Activated CD8-positive, alpha-beta memory T cell treated with anti-CD3 and anti-CD28 coated beads, Interleukin-2, amount 50 U/mL, for 4 hours (primary cell): ENCODE measurements at places on chromosomes 4 and X.

- DNase-seq: no peak
These were observed 60.2 kb downstream of the SEPSECS start for GRCh38 chr4:25100021-25100555.

GRCh38 chr4:180960743-180961401, 1282.3 kb upstream of the TENM3 start:
- DNase-seq: no peak

DNA sequence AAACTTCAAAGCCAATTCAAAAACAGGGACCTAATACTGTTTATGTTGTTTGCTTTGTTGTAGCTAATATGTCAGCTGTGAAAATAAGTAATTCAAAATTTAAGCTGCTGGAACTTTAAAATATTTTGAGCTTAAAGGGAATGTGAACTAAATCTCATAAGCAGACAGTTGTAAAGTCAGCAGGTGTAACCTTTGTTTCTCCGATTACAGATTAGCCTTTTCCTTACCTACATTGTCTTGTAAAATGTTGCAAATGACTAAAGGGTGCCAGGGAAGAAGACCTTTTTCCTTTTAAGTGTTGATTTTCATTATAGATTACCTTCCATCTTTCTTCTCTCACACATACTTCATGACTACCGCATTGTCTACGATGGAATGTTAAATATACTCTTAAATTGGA, 405.1 kb downstream of the KCNIP4 start:
- no peak for DNase-seq

- no peak for DNase-seq
These were observed 145.4 kb downstream of the CPEB2 start for GRCh38 chr4:15147714-15148113.

- no peak for DNase-seq
These were observed 236.3 kb upstream of the NWD2 start for GRCh38 chr4:37008199-37008598.

- no peak for DNase-seq
These were observed 60.5 kb downstream of the TMA16 start for GRCh38 chr4:163554870-163555465.

- no peak for DNase-seq
These were observed 1765.8 kb downstream of the PCDH7 start for GRCh38 chr4:32485956-32486355.

GRCh38 chr4:76011018-76011670, 3.8 kb upstream of the CXCL9 start:
- DNase-seq: no peak

DNA sequence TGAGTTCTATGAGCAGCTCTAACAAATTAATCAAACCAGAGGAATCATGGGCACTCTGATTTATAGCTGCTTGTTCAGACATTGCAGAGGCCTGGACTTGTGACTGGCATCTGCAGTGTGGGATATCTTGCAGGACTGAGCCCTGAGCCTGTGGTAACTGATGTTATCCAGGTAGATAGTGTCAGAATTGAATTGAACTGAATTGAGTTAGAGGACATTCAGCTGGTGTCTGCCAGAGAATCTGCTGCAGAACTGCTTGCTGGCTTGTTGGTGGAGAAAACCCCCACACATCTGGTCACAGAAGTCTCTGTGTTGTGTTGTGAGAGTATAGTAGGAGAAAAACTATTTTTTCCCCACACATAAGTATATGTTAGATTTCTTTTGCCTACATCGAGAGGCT, 42.2 kb downstream of the SMIM20 start:
- no peak for DNase-seq

DNA sequence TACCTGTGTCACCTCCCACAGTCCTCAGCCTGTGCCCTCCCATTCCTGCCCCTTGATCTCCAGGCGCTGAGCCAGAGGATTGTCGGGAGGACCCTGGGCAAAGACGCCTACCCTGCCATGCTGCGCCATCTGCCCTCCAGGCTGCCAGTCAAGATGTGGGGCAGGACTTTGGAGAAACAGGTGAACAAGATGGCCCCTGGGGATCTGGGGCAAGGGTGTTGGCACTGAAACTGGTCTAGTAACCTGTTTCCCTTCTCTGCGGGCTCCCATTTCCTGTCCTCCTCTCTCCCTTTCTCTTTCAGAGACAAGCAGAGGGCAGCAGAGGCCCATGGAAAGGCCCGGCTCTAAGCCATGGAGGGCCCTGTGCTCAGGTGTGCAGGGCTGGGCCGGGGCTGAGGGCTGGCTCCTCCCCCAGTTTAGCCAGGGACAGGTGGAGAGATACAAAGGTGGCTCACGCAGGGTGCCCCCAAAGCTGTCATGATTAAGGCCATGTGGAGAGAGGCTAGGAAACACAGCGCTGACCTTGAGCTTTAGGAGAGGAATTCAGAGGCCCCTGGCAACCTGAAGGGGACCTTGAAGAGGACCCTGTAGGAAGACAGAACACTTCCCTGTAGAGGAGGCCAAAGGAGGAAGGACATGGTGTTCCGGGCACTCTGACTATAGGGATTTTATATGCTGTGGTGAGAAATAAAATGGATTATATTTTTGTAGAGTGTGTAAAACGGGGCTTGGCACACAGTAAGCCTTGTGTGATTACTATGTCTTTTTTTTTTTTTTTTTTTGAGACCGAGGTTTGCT, at the start of gene GLOD5:
GLOD5 (plus strand) TSS at position 74 of the 798 bp plus-strand sequence; CDS start at position 118, 44 bp downstream.
- DNase-seq: no peak

DNA sequence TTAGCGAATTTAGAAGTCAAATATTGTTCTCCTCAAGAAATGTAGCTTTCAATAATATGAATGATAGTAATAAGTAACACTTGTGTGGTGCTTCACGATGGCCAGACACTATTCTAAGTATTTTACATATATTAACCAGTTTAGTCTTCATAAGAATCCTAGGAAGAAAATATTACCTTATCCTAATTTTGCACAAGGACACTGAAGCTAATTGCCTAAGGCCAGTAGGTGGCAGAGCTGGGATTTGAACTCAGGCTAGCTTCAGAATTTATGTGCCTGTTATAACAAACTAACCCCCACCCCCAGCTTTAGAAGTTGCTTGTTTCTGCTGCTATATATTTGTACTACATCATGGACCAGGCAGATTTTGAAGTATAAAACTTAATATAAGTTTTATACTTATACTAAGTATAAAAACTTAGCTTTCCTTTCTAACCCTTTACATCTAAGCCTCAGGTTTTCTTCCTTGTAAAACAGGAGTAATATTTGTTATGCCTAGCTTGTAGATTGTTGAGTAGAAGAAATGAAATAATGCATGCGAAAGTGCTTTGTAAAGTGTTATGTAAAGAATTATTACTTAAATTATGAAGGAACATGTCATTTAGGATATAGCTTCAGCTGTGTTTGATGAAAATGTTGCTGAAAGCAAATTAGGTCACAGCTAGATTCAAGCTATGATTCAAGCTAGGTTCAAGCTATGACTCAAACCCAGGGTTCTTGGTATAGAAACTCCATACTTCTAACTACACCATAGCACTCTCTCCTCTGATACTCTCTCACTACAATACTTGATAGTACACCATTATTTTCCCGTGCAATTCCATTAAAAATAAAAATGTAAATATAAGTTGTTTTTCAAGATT, 4.2 kb upstream of the CDS1 start:
- no peak for DNase-seq

- no peak for DNase-seq
These were observed 19.4 kb downstream of the FAM9C start for GRCh38 chrX:13024986-13025385.

DNA sequence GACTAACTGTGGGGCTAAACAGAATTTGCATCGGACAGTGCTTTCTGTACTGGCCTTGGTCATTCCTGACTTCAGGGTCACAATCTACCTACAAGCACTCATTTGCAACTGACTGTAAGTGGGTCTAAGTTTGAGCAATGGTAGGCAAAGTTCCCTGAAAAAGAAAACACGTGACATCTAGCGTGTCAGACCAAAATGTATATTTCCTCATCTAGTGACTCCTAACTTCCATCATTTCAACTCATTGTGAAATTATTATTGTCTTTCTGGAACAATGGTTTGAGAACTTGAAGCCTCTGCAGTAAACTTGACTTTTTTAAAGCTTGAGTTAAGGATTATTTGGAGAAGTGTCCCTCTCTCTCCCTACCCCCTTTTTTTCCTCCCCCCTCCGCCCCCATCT, 113.6 kb downstream of the MID1 start:
- no peak for DNase-seq

GRCh38 chrX:18961686-18962085, 22.2 kb downstream of the PHKA2 start:
- no peak for DNase-seq

- no peak for DNase-seq
These were observed 158.2 kb downstream of the PLS3 start for GRCh38 chrX:115719171-115719570.

DNA sequence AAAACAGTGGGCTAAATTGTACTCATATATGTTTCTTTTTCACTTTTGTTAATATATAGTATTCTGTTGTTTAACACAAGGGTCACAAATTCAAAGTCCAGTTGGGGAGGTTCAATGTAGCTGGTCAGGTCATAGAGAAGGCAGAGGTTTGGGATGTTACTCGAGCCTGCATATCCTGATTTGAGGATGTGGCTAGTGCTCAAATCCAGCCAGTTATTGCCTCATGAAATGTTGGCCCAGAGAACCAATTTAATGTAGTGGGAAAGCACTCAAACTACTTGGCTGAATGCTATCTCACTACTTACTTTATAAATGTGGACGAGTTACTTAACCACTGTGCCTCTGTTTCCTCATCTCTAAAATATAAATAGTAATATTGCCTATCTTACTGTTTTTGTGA, 12.5 kb downstream of the USO1 start:
- no peak for DNase-seq

GRCh38 chrX:49748211-49748956, 52.6 kb upstream of the PAGE1 start:
- no peak for DNase-seq

DNA sequence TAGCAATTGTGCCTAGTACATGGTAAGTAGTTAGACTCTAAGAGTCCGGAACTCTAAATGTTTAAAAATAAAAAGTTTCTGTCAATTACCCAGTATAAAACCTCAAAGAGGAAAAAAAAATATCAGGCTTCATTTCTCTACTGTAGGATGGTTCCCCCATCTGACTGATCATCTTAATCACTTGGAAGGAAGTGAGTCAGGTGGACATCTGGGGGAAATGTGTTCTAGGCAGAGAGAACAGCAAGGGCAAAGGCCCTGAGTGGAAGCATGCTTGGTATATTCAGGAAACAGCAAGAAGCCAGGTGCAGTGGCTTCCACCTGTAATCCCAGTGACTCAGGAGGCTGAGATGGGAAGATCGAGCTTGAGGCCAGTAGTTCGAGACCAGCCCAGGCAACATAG, 2.9 kb upstream of the EIF1AX start:
- DNase-seq: no peak

DNA sequence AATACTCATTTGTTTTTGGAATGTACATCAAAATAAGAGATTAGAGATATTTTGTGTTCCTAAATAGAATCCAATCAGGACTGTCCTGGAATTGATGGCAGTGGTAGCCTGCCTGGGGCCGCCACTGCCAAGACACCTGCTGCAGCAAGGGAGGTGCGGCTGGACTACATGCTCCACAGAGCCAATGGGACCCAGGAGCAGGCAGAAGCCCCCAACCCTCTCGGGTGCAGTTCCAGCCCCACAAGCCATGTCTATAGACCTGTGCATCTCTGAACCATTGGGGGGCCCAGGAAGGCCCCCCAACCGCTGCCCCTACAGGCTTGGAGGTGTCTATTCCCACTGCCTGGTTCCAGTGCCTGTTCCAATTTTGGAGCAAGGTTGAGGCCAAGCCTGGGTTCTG, 1524.3 kb downstream of the PCDH18 start:
- DNase-seq: no peak

- no peak for DNase-seq
These were observed 76.2 kb upstream of the CD99 start for GRCh38 chrX:2614911-2615310.

DNA sequence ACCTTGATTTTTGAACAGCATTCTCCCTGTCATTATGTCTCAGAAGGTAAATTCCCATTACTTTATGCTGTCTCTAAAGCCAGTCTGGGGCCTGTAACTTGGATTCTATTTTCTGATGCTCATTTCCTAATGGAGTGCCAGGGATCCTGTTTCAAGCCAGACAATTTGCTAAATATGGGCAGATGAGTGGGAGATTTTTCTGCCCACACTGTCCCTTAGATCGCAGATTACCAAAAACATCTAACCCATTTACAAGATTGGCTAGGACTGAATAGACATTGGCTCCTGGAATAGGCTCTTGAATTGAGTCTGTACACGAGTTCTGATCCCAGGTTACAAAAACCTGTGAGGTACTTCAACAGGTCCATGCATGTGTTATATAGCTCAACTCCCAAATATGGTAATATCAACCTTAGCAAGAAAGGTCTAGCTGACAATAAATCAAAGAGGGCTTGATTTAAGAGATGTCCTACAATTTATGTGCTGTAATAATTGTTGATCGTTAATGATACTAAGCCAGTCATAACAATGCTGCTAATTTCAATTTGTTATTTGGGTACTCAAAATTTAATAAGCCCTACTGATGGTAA, 5.7 kb downstream of the GPC3 start:
- no peak for DNase-seq

DNA sequence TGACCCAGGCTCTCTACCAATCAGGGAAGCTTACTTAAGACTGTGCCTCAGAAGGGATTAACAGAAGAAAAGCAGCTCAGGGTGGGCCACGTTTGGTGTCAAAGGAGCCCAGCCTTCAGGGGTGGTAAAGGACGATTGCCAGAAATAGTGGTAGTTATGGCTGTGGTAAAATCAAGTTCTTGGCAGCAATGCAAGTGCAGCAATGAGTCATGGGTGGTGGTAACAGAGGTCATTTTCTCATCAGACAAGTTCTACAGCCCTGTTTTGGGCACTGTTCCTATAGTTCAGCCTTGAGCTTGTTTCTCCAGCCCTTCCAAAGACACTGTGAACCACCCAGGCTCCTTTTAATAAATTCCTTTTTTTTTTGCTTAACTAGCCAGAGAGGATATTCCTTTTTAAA, 120.3 kb downstream of the EFHC2 start:
- DNase-seq: no peak

DNA sequence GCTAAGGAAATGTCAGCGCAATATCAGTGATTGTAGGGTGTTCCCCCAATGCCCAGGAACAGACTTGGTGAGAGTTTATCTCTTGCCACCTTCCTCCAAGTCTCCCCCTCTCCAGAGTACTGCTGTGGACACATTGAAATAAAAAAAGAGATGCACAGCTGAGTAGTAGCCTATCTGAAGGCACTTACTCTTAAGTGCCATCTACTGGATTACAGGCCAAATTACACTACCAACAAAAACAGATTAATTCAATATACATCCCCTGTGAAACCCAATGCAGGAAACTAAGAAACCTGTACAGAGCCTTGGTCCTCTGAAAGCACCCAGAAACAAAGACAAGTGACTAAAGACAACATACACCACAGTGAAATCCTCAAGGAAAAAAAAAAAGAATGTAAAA, 460.3 kb downstream of the ZIC3 start:
- no peak for DNase-seq

DNA sequence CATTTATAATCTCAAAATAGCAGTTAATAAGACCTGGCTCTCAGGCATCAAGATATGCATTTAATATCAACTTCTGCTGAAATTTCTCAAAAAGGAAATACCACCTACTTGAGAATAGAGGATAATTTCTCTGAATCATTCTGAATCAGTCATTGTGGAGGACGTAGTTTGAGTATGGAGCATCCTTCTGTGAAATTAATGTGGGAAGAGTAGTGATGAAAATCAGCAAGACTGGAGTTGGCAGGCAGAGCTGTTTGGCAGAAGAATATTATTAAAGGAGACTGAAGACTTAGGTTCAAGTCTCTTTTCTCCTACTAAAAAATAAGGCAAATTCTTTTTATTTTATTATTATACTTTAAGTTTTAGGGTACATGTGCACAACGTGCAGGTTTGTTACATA, 325.6 kb upstream of the ATOH1 start:
- DNase-seq: no peak

GRCh38 chr4:6395466-6396228, 76.8 kb downstream of the PPP2R2C start:
- no peak for DNase-seq

GRCh38 chr4:131531087-131531486, 1618.0 kb upstream of the PCDH10 start:
- DNase-seq: no peak
